ENCODE measurements at places on chromosomes 2 and 18. TPM values are rescaled to one million over a fixed set of nuclear protein-coding genes. Genes with fewer than 3 reads are reported as not detected.

The SLC14A1 gene
- total RNA-seq, result 2.8 TPM

The RND3 gene
- not detected for total RNA-seq

The PPM1G gene
- 53.8 TPM for total RNA-seq

The ZNF397 gene
- 58.5 TPM for total RNA-seq

The HADHA gene
- 89.1 TPM for total RNA-seq

The KIF5C gene
- 21.1 TPM for total RNA-seq

The BMP10 gene
- total RNA-seq, result not detected

The SRD5A2 gene
- total RNA-seq, result not detected
